Activated CD4-positive, alpha-beta T cell treated with anti-CD3 and anti-CD28 coated beads, Interleukin-2, amount 10 ng/mL, durations not matched to agents 24 days and 14 days (primary cell): ENCODE measurements at places on chromosomes 13 and 19.

DNA sequence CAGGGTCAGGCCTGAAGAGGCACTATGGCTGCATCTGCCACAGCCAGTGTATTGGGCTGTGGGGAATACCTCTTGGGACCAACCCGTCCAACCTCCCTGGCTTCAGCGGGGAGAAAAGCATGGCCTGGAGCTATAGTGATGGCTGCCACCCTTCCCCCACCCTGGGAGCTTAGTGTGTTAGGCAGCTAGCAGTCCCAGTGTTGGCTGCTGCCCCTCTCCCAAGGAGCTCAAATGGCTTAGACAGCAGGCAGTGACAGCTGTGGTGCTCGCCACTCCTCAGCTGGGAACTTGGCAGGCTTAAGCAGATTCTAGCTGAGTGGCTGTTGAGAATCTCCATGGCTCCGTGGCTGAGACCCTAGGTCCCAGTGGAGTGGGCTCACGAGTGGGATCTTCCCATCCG is 19.7 kb downstream of the ACOD1 start:
- no peak for DNase-seq

DNA sequence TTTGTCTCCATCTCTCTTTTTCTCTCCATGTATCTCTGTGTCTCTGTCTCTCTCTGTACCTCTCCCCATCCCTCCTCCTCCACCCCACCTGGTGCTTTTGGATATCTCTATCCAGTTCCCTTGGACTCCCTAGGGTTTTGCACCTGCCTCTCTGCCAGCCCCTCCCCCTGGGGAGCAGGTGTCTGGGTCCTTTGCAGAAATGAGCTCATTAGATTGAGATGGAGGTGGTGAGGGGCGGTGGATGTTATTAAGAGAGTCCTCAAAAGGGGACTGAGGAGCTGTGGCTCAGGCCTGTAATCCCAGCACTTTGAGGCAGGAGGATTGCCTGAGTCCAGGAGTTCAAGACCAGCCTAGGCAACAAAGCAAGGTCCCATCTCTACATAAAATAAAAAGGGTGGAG is 2.1 kb downstream of the KCNN4 start:
- DNase-seq, result no peak

- DNase-seq, result no peak
Observed at GRCh38 chr13:77056382-77056781, 29.4 kb upstream of the FBXL3 start.

DNA sequence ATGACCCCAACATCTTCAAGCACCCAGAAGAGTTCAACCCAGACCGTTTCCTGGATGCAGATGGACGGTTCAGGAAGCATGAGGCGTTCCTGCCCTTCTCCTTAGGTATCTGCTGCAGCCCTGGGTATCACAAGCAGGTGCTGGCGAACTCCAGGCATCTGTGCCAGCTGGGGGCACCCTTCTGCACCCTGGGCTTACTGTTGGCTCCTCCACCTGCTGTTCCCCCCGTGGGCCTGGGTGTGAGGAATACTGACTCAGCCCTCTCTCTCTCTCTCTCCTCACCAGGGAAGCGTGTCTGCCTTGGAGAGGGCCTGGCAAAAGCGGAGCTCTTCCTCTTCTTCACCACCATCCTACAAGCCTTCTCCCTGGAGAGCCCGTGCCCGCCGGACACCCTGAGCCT is 13.0 kb downstream of the CYP2S1 start:
- no peak for DNase-seq

GRCh38 chr13:40221131-40221459 is 445.3 kb downstream of the FOXO1 start:
- no peak for DNase-seq

DNA sequence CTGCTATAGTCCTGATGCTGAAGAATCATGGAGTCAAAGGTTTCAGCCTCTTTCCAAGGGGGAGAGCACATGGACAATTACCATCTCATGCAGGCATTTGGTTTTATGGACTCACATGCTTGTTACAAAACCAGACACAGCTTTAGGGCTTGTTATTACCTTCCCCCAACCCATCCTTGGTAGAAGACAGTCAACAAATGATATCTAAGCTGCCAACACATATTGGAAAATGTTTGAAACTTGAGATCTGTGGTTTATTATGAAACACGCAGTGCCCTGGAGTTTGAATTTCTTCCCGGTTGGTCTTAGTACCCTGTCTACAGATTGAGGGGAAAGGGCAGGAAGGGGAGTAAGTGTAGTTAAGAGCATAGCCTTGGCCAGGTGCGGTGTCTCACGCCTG is 12.5 kb upstream of the CYP2A6 start:
- DNase-seq, result no peak

GRCh38 chr19:54168174-54168917 is 4.6 kb downstream of the TMC4 start:
- peak; percentile 97 for DNase-seq

DNA sequence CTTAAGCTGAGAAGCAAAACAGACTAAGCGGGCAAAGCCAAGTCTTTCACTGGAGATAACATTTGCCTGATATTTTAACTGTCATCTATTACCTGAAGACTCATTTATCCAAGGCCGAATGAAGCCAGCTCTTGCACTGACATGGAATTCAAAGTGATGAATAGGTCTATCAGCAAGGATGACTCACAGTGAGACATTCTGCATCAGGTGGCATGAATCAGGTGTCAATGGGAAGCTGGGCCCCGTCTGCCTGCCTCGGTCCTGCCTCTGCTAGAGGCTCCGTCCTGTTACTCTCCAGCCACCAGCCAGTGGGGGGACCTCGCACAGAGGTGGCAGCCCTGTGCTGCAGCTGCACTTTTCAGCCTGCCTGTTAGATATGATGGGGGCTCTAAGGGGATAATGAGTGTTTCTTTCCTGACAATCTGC is 23.5 kb downstream of the STARD13 start:
- no peak for DNase-seq

GRCh38 chr13:49319951-49320350 is 72.2 kb downstream of the CDADC1 start:
- DNase-seq, result no peak

DNA sequence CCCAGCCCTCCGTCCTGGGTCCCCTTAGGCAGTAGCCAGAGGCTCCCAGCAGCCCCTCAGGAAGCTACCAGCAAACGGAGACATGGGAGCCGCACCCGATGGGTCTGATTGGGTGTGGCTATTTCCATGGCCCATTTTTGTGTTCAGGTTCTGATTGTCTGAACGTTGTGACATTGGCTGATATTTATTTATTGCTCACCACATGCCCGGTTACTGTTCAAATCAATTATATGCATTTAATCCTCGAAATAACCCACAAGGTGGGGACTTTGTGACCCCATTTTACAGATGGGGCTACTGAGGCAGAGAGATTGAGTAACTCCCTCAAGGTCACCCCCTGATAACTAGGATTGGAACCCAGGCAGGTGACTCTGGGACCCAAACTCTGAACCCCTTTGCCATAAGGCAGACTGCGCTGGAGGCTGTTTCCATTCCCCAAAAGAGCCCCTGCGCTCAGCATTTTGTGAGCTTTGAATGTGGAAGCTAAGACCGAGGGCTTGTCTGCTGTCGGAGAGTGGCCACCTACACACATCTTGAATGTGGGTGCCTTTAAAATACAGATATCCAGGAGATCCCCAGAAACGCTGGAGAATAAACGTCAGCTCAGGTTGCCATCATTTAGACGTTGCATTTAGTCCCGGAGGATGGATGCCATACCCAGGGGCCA is 13.6 kb upstream of the MCF2L start:
- DNase-seq, result no peak

GRCh38 chr19:9128171-9128570 is 1.4 kb upstream of the OR7G3 start:
- no peak for DNase-seq

- no peak for DNase-seq
Observed at GRCh38 chr19:48274173-48274572, 4.3 kb downstream of the ZNF114 start.
